Activated CD4-positive, alpha-beta memory T cell treated with anti-CD3 and anti-CD28 coated beads for 36 hours (primary cell): ENCODE measurements at places on chromosomes 11 and 22.

- no peak for DNase-seq
These were observed 686.2 kb downstream of the METTL15 start for GRCh38 chr11:28794405-28794804.

- no peak for DNase-seq
These were observed 223.2 kb downstream of the DYNC2H1 start for GRCh38 chr11:103332409-103332808.

DNA sequence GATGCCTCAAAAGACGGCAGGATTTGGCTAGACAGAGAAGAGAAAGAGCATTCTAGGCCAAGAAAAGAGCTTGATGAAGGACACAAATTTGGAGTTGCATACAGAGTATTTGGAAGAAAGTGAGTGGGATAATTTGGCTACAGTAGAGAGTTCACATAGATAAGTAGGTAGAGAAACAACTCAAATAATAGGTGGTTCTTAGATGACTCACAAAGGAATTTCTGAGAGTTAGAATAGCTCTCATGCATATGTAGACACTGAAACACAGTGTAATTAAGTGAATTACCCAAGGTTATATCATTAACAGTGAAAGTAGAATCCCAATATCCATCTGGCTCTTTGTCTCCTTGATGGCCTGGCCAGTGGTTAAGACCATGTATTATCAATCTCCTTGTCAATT lies 228.6 kb upstream of the DDI1 start:
- no peak for DNase-seq

DNA sequence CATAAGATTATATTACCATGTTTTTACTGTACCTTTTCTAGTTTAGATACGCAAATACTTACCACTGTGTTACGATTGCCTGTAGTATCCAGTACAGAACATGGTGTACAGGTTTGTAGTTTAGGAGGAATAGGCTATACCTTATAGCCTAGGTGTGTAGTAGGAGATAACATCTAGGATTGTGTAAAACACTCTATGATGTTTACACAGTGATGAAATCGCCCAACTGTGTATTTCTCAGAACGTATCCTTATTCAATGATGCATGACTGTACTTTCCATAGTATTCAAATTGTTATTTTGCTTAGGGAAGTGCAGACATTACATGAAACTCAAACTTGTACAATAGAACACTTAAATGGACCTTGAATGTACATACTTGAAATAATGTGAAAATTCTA lies 188.1 kb upstream of the PDGFD start:
- no peak for DNase-seq

GRCh38 chr11:73578592-73579185 lies 19.2 kb downstream of the FAM168A start:
- DNase-seq: peak; percentile 29

GRCh38 chr11:127996825-127997224 lies 590.5 kb downstream of the ETS1 start:
- no peak for DNase-seq

- DNase-seq: no peak
These were observed 19.3 kb upstream of the SYT7 start for GRCh38 chr11:61599968-61600710.

- no peak for DNase-seq
These were observed 10.5 kb downstream of the ROBO4 start for GRCh38 chr11:124886978-124887666.
